ENCODE measurements at places on chromosomes 7 and 10.

- no peak for DNase-seq
Observed at GRCh38 chr7:117096330-117096729, 143.0 kb downstream of the ST7 start.

GRCh38 chr7:50812094-50812493, 29.4 kb upstream of the GRB10 start:
- DNase-seq, result no peak

GRCh38 chr7:54969208-54969967, 49.4 kb upstream of the EGFR start:
- no peak for DNase-seq

- no peak for DNase-seq
Observed at GRCh38 chr7:2211259-2211880, 21.4 kb downstream of the MAD1L1 start.

GRCh38 chr7:2980401-2981102, 63.1 kb downstream of the CARD11 start:
- DNase-seq, result no peak

DNA sequence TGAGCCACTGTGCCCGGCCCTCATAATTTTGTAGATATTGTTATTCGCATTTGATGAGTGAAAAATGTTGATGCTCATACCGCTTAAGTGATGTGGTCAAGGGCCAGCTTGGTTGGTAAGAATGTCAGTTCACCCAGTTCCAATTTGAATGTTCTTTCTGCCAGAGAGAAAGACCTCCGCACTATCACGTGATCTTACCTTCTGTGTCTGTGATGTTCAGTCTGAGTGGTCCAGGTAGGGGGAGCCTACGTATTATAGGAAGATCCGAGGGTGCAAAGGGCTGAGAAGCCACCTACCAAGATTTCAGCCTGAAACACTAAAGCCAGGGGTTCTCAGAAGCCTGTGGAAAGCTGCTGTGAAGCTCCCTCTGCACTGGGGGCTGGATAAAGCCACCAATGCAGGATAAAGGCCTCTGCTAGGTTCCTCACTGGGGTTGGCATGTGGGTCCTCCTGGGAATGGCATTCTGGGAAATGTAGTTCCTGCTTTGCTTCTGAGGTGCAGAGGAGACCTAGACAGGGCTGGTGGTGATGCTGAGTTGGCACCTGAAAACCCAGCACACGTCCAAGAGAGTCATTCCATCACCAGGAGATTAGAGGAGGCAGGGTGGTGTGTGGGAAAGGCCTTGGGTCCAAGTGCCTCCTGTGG, 64.7 kb upstream of the AOAH start:
- no peak for DNase-seq

DNA sequence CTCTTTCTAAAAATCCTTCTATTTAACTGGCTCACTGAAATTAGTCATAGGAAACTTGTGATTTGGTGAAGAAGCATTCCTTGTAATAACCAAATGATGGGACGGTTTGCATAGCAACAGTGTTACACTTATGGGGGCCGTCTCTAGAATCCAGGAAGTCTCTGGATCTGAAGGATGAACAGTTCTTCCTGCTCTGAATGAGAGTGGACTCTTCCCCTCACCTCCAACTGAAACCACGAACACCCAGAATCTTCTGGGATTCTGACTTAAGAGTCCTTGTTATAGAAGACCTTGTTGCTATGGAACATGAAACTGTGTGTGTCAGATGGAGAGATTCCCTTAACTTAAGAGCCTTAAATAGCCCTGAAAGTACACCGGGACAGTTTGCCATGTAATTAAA, 23.2 kb downstream of the NOLC1 start:
- DNase-seq, result no peak

GRCh38 chr10:51302316-51302715, 228.0 kb downstream of the PRKG1 start:
- DNase-seq, result no peak

GRCh38 chr10:96700374-96701099, 19.8 kb downstream of the PIK3AP1 start:
- DNase-seq, result no peak

DNA sequence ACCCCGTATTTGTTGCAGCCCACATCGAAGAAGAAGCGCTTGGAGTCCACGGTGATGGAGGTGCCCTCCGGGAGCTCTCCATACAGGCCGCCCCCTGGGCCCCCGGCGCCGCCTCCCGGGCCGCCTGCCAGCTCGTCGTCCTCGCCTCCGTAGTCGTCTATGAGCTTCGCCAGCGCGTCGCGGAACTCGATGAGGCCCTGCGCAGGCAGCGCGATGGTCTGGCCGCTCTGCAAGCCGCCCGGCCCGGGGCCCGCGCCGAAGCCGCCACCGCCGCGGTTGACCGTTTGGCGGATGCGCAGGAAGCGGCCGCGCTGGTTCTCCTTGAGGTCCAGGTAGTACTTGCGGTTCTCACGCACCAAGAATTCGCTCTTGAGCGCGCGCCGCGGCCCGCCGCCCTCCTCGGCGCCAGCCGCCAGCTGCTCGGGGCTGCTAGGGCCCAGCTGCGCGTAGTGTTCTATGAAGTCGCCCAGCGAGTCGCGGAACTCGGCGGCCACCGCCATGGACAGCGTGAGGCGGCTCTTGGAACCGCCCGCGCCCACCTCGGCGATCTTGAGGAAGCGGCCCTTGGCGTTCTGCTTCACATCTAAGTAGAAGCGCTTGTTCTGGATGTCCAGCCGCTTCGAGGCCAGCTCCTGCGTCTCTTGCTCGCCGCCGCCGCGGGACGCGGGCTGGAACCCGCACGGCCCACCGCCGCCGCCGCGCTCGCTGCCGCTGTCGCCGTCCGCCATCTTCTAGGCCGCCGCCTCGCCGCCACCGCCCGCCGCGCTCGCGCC, 523 bp downstream of the PURB start:
- DNase-seq, result peak; percentile 53

DNA sequence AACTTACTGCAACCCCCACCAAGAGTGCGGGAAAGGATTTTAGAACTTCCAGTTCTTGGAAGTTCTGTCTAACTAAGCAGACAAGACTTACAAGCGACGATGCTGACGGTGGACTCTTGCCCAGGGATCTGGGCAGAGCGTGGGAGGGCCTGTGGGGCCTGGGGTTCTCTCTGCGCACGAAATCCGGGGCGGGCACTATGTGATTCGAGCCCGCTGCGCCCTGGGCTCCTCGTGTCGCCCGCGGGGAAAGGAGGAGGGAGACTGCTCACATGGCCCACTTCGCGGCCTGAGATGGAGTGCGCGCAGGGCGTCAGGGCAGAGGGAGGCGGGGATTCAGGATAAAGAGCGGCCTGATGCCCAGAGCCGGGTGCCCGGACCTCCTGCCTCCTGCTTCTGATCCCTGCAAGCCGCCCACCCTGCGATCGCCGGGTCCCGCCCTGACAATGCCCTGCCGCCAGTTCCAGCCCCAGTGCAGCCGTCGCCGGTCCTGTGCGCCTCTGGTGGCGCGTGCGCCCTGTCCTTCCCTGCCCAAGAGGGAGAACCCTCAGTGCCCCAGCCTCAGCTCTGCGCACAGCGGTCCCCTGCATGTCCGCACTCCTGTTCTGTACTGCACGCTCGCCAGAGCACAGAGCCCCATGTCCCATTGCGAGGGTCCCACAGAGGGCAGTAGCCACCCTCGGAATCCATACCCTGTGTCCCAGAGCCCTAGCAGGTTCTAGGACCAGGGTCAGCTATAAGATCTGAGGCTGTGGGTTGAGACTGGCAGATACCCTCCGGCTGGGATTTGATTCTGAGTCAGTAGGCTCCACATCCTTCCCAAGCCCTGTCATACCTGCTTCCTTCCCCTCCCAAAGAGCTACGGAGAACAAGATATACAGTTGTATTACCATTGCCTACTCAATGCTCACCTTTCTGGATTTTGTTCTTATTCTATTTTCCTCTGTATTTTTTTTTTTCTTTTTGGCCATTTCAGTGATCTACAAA, 99.4 kb upstream of the TMEM106B start:
- no peak for DNase-seq

DNA sequence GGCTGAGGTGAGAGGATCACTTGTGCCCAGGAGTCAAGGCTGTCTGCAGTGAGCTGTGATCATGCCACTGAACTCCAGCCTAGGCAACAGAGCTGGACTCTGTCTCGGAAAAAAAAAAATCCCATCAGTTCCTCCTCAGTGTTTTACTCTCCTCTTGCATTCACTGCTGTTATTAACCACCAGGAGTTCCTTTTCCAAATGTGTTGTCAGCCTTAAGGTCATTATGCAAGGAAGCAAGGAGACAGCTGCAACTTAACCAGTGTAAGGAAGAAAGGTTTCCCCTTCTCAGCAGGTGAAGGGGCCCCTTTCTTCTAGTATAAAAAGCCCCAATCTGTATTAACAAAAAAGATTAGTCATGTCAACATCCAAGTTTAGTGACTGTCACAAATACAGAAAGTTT, 86.6 kb upstream of the LEP start:
- DNase-seq, result no peak

DNA sequence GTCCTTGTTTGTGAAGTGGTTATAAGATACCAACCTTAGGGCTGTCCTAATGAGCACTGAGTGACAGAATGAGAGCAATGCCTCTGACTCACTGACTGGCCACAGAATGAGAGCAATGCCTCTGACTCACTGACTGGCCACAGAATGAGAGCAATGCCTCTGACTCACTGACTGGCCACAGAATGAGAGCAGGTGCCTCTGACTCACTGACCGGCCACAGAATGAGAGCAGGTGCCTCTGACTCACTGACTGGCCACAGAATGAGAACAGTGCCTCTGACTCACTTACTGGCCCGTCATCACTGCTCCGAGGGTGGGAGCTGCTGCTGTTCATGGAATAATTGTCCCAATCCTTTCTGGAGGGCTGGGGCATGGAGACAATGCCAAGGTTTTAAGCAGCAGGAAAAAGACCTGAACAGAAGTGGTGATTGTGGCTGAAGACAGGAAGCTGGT, 265.2 kb upstream of the PPP2R2D start:
- DNase-seq, result no peak

DNA sequence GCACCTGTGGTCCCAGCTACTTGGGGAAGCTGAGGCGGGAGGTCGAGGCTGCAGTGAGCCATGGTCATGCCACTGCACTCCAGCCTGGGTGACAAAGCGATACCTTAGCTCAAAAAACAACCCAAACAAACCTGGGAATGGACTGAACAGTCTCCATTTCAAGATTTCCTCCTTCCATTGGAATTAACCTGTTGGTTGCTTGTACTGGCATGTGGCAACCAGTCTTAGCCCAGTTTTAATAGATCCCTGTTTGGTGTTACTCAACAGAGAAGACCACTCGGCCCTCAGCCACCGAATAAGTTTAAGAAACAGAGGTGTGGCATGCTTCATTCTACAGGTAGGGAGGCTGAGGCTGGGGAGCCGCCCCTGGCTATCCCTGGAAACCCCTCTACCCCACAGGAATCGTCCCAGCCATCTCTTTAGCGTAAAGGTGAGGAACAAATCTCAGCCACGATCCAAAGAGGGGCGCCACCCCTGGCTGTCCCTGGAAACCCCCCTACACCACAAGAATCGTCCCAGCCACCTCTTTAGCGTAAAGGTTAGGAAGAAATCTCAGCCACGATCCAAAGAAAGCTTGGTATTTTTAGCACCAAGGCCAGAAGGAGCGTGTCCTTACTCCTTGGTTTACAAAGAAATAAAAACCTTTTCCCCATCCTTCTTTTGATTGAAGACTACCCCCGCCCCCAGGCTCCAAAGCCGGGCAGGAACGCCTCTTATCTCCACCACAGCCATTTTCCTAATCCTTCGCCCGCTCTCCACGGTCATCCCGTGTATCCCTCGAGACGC, 861 bp upstream of the TSPAN14 start:
- DNase-seq, result peak; percentile 51

- no peak for DNase-seq
Observed at GRCh38 chr7:128145191-128145590, 95.9 kb upstream of the LEP start.

GRCh38 chr7:106887421-106887820, 22.3 kb downstream of the PIK3CG start:
- DNase-seq, result no peak

GRCh38 chr10:10317151-10317550, 700.5 kb upstream of the CELF2 start:
- no peak for DNase-seq

GRCh38 chr7:28988810-28989209, 30.7 kb upstream of the TRIL start:
- no peak for DNase-seq

- no peak for DNase-seq
Observed at GRCh38 chr7:30732606-30733005, 19.3 kb upstream of the INMT start.

- DNase-seq, result no peak
Observed at GRCh38 chr10:14740684-14741247, 33.9 kb downstream of the FAM107B start.

DNA sequence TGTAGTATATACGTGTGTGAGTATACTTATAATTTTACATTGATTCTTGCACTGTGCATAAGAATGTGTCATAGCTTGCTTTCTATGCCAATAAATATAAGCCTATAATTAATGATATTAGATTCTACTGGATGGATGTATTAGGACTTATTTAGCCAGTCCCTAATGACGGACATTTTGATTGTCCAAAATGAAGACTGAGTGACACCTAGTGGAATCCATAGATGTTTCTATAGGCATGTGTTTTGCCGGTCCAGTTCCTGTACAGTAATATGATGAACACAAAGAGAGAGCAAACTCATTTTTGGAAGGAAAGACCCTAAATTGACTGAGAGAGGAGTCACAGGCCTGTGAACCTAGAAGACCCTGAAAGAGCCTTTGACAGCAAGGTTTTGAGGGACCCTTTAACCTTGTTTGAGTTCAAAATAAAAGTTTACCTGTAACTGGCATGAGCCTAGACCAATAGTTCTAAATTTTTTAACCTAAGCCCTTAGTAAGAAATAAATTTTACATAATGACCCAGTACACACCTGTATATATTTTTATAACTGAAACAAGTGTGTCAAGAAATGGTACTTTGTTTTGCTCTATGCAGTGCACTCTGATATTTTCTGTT, 42.4 kb upstream of the AGBL3 start:
- no peak for DNase-seq

DNA sequence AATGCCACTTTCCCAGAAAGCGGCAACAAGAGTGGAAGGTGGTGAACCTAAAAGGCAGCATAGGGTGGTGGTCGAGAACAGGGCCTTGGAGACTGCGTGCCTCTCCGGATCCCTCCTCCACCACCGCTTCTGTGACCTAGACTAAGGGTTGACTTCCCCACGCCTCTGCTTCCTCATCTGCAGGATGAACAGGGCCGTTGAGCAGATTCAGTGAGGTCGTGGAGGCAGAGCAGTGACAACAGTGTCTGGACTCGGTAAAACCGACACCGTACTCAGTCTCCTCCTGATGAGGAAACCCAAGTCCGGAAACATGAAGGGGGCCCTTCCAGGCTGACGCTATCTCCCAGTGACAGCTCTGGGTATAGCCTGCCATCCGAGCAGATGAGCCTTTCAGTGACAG, 162.6 kb downstream of the CELF2 start:
- DNase-seq, result peak; percentile 58

DNA sequence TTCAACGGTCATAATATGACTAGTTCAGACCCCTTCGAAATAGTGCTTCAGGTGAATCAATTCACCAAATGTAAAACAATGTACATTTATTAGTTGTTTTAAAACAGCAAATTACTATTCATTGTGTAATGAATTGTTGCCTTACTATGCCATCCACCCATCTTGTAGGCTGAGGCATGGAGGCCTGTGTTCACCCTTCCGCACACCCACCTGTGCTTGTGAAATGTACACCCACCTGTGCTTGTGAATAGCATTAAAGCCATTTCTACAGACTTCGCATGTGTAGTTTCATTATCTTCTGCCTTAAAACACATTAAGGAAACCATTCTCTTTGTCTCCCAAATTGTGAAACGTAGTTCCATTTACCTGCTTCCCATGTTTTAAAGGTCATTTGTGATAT, 16.8 kb downstream of the CLRN3 start:
- DNase-seq, result no peak

GRCh38 chr10:75398692-75399460, 2.7 kb downstream of the ZNF503 start:
- no peak for DNase-seq

Data from CD8-positive, alpha-beta memory T cell (primary cell).